ENCODE measurements at places on chromosomes 3 and 15.
A peak's percentile ranks its signal among the peaks of the same experiment; 100 is the strongest.

- DNase-seq: no peak
These were observed 22.6 kb downstream of the CLDN18 start for GRCh38 chr3:138032567-138032966.

- peak; percentile 8 for DNase-seq
These were observed 9.1 kb downstream of the BFSP2 start for GRCh38 chr3:133408961-133409360.

- no peak for DNase-seq
These were observed 202.2 kb upstream of the ADAMTS9 start for GRCh38 chr3:64890006-64890405.

DNA sequence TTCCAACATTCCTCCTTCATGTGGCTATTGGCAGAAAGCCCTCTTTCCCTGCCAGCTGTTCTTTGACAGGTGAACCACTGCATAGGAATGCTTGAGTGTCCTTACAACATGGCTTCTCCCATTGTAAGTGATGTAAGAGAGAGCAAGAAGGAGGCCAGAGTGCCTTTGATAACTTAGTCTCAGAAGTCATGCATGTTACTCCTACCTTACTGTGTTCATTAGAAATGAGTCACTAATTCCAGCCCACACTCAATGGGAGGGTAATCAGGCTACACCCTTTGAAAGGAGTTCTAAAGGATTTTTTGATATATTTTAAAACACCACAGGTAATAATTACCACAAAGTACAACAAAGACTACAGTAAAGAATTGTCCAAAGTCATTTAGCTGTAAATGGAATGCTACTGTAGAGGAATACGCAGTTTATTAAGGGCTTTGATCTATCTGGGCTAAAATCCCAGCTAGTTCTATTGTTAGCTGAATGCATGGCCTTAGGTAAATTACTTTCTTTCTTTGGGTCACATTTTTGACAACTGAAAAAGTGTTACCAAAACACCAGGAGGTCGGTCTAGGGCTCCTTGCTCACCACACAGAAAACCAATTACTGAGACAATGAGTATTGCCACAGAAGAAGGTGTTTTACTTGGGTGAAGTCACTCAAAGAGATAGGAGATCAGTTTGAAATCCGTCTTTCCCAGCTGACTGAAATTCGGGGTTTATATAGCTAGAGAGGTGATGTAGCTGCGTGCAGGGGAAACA is 154.9 kb downstream of the GRM7 start:
- no peak for DNase-seq

GRCh38 chr3:9298236-9298635 is 48.8 kb upstream of the SRGAP3 start:
- DNase-seq: no peak

DNA sequence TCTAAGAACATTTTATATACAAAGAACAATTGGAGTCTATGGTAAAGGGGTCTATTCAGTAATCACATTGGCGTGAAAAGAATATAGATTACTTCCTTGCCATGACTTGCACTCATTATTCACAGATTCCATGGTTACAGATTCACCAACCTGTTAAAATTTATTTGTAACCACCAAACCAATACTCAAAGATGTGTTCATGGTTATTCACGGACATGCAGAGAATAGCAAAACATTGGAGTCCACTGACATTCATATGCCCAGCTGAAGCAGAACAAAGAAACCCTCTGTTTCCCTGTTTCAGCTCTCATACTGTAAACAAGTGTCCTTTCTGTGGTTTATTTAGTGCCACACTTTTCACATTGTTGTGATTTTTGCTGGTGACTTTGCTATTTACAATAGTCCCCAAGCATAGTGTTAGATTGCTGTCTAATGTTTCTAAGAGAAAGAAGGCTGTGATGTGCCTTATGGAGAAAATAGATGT is 185.8 kb upstream of the TTC14 start:
- DNase-seq: no peak

DNA sequence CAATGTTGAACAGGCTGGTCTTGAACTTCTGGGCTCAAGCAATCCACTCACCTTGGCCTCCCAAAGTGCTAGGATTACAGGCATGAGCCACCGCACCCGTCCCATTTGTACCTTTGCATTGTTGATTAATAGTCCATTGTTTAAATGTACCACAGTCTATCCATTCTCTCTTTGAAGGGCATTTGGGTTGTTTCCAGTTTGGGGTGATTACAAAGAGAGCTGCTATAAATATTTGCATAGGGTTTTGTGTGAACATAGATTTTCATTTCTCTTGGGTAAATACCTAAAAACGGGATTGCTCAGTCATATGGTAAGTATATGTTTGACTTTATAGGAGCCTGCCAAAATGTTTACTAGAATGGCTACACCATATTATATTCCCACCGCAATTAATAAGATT is 13.7 kb upstream of the PTPRG start:
- no peak for DNase-seq

GRCh38 chr15:54011656-54012055 is 33.4 kb downstream of the UNC13C start:
- no peak for DNase-seq

DNA sequence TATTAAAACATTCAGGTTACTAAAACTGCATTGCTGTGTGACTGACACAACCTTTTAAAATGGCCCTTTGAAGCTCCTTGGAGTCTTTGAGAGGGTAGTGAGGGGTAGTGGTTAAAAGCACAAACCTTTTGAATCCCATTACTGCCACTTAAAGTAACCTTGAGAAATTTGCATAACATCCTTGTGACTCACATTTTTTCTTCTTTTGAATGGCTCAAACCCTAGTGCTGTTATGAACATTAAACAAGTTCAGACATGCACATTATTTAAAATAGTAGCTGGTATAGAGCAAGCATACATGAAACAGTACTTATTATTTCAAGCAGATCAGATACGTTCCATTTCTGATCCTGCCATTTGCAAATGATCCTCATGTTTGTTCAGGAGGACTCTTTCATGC is 3.7 kb upstream of the CLDN1 start:
- peak; percentile 13 for DNase-seq

GRCh38 chr15:57442335-57442734 is 66.0 kb downstream of the CGNL1 start:
- no peak for DNase-seq

- DNase-seq: peak; percentile 38
These were observed at the start of gene MGLL for GRCh38 chr3:127822041-127822681. Gene MGLL, minus strand, starts transcription at chr3:127822515. Its CDS starts 197 bp downstream, at chr3:127822318.

DNA sequence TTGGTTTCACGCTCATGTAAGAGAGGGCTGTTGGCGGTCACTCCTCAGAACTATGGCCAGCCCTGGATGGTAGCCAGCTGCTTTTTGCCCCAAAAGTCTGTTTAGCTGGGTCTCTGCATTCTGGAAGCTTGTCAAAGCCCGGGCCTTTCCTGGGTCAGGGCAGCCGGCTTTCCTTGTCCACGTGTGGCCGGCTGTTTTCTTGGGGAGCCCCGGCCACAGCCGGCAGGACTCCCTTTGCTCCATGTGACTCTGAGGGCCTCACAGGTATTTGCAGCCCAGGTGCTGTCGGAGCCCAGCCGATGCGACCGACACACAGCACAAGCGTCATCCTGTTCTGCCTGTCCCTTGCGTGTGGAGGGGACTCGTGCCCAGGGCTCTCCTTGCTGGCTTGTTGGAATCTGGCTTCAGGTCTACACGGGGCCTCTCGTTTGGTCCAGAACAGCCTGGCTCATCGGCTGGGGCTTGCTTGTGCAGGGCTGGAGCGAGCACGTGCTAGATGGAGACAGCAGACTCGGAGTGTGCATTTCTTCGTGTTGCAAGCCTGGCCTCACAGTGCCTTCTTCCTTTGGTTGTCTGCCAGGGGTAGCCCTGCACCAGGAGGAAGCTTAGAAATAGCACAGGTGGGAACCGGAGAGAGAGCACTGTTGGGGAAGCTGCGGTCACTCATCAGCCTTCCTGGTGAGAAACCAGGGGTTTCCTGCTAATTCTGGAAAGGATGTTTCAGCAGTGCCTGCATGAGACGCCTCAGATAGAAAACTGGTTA is 51.5 kb downstream of the PGPEP1L start:
- DNase-seq: no peak

GRCh38 chr15:82731527-82731926 is 21.9 kb upstream of the AP3B2 start:
- no peak for DNase-seq

- peak; percentile 36 for DNase-seq
These were observed 360.8 kb downstream of the CHST2 start for GRCh38 chr3:143480344-143480743.

DNA sequence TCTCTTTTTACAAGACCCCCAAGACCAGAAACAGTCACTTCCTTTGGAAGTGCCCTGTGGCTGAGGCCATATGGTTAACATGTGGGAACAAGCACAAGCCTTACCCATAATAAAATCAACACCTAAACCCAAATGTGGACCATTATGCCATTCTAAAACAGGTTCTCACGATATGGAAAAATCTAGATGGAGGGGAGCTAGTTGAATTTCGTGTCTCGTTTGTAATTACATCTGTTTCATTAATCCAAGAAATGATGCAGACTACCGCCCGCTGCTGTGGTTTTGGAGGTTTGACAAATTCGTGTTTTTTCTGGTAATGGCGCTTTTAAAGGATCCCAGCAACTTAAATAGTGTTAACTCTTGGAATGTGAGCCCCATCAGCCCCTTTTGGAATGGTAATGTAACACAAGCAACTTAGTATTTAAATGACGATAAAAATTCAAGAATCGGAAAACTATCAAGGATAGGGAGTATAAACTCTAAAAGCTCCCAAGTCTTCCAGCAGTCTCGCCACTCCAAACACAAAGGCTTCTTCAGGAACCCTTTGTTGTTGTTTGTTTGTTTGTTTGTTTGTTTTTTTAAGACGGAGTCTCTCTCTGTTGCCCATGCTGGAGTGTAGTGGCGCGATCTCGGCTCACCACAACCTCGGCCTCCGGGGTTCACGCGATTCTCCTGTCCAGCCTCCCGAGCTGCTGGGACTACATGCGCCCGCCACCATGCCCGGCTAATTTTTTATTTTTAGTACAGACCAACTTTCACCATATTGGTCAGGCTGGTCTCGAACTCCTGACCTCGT is 1.1 kb downstream of the CNBP start:
- DNase-seq: peak; percentile 29

DNA sequence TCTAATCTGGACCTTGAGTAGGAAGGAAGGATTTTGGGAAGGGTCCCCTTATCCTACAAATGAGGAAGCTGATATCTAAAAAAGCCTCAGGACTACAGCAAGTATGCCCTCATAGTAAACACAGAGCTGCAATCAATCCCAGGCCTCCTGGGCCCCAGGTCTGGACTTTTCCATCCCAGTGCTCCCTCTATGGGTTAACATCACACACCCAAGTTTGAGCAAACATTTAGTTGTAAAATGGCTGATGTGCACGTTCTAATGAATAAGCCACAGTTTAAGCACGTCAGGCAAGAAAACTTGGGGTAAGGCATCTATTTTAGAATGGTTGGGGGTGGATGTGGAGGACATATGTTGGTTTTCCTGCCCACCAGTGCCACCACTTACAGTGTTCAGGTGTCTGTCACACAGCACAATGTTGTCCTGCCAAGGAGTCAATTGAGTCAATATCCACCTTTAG is 44.3 kb upstream of the UBE2E1 start:
- peak; percentile 31 for DNase-seq

DNA sequence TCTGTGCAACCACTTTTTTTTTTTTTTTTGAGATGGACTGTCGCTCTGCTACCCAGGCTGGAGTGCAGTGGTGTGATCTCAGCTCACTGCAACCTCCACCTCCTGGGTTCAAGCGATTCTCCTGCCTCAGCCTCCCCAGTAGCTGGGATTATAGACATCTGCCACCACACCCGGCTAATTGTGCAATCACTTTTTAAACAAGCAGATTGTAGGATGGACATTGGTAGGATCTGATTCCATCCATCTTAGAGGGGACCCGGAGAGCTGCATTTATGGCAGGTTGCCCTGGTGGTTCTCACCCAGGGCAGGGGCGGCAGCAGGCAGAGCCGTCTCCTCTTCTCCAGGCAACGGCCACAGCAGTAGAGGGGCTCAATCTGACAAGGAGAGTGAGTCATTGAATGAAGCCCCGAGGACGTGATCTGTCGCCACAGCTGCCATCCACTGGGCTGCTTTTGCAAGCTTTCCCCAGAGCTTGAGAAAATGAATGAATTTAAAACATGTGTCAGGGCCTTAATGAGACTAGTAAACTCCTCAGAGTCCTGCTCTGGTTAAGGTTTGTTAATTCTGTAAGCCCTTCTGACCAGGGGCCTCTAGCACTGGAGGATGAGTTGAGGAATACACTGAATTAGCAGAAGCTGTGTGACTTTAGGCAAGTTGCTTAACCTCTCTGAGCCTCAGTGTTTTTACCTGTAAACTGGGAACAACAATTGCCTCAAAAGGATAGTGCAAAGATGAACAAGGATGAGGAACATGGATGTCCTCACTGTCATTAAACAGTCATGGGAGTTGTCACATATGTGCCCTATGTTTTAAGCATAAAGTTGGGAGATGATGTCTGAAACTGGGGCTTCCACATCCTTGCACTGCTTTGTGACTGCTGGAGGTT is 129.1 kb downstream of the ASB7 start:
- DNase-seq: peak; percentile 66

GRCh38 chr3:146067048-146067447 is 93.9 kb downstream of the PLOD2 start:
- DNase-seq: peak; percentile 81

- DNase-seq: peak; percentile 53
These were observed 22.1 kb downstream of the CDIN1 start for GRCh38 chr15:36601497-36601932.

GRCh38 chr3:150035910-150036612 is 65.4 kb upstream of the PFN2 start:
- DNase-seq: no peak

- no peak for DNase-seq
These were observed 10.3 kb downstream of the ISL2 start for GRCh38 chr15:76346669-76347481.

DNA sequence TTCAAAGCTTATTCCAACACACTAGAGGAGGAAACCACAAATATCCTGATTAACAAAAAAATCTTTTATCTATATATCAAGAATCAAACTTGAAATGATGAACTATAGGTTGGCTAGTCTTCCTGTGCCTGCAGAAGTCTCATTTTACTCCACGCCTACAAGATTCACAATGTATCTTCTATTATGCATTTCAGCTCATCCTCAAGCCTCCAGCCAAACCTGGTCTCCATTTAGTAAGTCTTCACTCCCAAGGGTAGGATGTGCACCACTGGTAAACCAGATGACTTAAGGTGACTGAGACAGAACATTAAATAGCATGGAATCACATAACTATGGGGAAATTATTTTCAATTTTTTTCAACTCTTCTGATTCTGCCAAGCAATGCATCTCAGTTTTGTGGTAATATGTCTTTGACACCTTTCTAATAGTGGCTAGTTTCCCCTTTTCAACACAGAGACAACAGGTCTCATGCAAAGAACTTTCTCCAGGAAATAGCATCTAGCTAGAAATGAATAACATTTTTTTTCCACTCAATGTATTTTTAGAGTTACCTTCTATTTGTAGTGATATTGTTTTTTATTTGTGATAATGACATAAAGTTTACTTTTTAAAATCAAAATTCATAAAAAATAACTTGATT is 166.9 kb downstream of the TNIK start:
- no peak for DNase-seq

GRCh38 chr3:37053753-37054152 is 60.4 kb downstream of the MLH1 start:
- DNase-seq: no peak

- peak; percentile 66 for DNase-seq
These were observed 101.2 kb downstream of the NFKBIZ start for GRCh38 chr3:101950510-101950909.
